GM13976 (cell line): ENCODE measurements at places on chromosomes 12 and 14.
A peak's percentile ranks its signal among the peaks of the same experiment; 100 is the strongest.

DNA sequence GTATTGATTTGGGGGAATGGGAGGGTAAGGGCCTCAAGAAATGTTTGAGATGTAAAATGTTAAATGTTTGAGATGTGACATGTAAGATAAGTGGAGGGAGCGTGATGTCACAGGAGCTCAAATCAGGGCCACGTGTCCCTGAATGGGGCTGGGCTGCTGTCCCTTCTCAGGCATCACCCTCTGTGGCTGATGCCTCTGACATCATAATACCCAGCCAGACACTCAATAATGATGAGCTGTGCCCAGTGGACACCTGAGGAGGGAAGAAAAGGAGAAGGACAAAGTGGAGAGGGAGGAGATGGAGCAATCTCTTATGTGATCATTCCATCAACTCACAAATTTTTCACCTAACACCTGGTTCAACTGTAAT is 120.8 kb downstream of the SAMD4A start:
- DNase-seq, result no peak

- DNase-seq, result no peak
These were observed 79.0 kb downstream of the FRMD6 start for GRCh38 chr14:51730684-51731083.

DNA sequence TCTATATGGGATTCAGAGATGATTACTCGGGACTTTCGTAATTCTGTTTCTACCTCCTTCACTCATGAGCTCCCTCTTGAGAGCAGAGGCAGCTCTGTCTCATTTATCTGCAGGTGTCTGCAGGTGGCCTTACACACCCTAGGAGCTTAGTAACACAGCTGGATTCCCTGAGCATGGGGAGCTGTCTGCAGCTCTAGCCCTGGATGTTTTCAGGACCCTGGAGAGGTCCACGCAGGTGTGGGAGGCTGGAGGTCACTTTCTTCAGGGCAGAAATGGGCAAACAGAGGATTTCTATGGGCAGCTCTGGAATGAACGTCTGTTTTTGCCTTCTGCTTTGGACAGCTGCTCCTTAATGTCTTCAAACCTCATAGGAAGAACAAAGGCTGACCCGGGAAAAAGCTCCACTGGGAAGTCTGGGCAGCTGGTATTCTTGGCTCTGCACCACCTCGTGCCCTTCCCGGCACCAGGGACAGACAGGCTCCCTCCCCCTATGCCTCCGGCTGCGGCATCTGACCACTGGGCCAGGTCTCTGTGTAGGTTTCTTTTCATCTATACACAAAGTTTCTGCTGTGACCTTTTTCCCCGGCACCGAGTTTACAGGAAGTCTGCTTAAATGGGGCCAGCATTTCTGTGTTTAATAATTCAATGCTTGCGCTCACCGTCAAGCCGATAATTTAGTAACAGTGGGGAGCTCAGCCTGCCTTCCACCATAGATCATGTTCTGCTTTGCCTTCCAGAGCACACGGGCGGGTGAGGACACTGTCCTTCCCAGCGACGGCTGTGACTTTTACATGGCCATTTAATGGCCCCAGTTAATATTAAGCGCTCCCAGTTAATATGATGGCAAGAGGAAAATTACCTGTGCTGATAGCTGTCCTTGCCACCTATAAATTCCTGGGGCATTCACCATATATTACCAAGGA is 320.2 kb upstream of the SFSWAP start:
- peak; percentile 63 for DNase-seq

- DNase-seq, result no peak
These were observed 8.3 kb downstream of the PROX2 start for GRCh38 chr14:74867673-74868072.

DNA sequence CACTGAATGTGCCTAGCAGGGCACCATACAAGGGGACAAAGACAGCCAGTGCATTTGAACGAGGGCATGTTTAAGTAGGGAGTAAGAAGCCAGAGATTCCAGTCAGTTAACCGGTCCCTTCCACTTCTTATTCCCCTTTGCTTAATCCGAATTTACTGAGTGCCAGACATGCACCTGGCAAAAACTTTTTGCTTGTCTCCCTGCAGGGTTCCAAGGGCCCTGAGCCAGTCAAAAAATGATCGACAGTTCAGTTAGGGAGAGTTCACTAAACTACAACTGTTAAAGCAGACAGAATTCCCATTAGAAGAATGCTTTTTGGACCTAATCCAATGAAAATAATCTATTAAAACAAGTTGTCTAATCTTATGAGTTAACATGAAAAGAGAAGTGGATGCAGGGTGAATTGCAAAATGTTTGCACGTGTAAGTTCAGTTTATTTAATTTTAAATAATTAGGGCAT is 193.8 kb downstream of the TMTC2 start:
- no peak for DNase-seq

- no peak for DNase-seq
These were observed 5.4 kb upstream of the SMARCD1 start for GRCh38 chr12:50079771-50080170.

- DNase-seq, result no peak
These were observed 26.0 kb downstream of the IGF1 start for GRCh38 chr12:102454330-102454729.

DNA sequence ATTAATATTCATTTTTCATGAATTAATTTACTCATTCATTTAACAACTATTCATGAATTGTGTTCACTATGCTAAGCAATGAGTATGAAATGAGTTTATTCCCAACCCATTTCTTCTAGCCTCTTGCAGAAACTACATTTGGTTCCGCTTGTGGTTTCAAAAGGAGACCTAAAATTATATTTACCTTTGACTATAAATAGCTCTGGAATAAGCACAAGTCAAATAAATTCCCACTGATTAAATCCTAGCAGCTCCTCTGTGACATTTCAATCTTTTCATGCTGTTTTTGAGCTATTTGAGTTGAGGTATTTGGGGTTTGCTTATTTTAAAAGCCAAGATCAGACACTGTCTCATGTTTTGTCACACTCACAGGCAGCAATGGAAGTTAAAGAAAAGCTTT is 46.9 kb downstream of the DUSP6 start:
- no peak for DNase-seq

GRCh38 chr12:99529966-99530365 is 117.6 kb upstream of the GARIN6 start:
- DNase-seq, result peak; percentile 31

- DNase-seq, result no peak
These were observed 49.4 kb downstream of the DGLUCY start for GRCh38 chr14:91163316-91163715.

DNA sequence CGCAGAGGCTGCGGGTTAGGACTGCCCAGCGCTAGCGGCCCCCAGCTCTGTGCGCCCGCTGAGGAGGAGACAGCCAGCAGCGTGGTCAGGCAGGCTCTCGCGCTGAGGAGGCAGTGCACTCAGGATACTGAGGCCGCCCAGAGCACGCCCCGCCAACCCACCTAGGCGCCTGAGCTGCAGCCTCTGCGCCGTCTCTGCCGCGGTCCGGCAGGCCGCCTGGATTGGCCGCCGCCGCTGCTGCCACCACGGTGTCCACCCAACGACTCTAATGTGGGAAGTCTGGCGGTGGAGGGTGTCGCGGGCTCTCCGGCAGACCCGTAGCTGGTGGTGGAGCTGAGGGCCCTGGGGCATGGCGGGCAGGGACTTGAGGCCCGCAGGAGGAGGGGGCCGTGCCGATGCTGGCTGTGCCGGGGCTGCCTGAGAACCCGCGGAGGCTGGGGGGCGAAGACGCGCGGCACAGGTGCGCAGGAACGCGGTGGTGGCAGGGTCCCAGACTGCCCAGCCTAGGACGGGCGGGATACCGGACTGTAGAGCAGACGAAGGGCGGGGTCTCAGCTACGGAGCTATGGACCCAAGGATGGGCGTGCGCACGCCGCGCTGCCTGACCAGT is 69.9 kb downstream of the ASCL4 start:
- DNase-seq, result peak; percentile 30

DNA sequence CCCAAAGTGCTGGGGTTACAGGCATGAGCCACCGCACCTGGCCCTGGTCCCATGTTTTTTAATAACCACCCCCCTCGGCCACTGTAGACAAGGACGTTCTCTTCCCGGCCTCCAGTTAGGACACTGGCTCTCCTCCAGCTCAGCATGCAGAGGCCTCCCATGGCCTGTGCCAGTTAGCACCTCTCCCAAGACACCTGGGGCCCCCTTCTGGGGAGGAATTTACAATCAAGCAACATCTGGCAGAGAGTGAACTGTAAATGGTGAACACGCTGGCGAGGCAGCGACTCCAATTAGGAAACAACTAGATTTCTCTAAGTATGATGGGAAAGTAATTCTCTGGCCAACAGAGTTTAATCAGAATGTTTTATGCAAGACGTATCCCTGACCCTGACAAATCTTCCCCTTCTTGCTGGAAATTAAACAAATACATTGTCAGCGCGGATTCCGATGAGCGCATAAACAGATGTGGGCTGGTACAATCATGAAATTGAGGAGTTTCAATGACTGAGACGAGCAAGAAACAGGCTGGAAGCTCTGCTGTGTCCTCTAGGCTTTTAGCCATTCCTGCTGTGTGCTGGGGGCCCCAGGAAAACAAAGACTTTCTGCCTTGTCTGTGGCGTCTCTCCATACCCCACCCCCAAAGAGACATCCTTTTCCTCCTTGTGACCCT is 61.7 kb upstream of the DLK1 start:
- no peak for DNase-seq

DNA sequence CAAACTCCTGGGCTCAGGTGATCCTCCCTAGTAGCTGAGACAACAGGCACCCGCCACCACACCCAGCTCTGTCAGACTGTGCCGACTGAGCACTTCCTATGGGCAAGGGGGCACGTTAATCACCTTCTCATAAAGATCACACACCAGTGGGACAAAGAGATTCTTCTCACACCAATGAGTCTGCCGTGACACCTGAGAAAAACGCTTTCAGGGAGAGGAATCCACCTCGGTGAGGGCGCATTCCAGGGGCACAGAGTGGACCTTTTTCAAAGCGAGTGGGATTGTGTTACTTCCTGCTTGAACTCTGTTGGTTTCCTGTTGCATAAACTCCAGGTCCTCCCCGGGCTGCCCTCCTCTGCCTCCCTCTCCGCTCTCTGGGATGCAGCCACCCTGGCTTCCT is 17.5 kb upstream of the SCARB1 start:
- no peak for DNase-seq

DNA sequence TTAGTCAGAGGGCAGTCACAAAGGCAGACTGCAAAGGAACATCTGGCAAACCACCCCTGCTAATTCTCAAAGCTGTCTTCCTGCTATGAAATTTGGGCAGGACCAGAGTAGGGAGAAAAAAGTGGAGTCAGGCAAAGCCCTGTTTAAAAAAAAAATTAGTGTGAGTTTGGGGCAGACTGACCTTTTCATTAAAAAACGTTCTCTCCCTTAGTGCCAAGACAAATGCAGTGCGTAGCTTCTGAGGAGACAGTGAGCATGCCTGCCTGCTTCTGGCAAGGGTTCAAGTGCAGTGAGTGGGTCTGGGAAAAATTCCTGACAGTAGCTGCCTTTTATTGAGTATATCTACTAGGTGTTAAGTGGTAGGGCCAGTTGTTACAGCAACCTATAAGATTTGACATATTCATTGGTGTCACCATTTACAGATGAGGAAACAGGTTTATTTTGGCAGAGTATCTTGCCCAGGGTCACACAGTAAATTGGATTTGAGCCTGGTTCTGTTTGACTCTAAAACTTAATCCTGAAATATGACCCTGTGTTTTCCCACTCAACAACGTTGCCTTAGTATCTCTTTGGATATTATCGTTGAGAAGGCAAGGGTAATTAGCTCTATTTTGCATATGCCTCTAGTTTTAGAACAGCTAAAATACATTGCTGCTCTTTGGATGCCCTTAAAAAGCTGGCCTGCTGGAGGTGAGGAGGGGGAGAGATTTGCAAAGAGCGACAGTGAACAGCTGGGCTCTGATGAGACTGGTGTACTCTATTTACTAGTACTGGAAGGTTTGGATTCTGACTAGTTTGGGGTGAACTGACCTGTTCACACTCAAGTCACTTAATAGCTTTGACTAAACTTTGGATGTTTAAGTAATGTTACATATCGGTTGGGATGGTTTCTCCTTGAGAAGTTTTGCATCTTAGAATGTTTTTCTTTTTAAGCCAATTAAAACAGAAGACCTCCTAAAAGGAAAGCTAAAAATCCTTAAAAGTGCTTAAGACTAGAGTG is 72.8 kb downstream of the PAPOLA start:
- no peak for DNase-seq

- DNase-seq, result no peak
These were observed 6.2 kb upstream of the GPX2 start for GRCh38 chr14:64948612-64949210.

GRCh38 chr14:95896498-95897135 is 20.0 kb downstream of the TUNAR start:
- DNase-seq, result no peak

DNA sequence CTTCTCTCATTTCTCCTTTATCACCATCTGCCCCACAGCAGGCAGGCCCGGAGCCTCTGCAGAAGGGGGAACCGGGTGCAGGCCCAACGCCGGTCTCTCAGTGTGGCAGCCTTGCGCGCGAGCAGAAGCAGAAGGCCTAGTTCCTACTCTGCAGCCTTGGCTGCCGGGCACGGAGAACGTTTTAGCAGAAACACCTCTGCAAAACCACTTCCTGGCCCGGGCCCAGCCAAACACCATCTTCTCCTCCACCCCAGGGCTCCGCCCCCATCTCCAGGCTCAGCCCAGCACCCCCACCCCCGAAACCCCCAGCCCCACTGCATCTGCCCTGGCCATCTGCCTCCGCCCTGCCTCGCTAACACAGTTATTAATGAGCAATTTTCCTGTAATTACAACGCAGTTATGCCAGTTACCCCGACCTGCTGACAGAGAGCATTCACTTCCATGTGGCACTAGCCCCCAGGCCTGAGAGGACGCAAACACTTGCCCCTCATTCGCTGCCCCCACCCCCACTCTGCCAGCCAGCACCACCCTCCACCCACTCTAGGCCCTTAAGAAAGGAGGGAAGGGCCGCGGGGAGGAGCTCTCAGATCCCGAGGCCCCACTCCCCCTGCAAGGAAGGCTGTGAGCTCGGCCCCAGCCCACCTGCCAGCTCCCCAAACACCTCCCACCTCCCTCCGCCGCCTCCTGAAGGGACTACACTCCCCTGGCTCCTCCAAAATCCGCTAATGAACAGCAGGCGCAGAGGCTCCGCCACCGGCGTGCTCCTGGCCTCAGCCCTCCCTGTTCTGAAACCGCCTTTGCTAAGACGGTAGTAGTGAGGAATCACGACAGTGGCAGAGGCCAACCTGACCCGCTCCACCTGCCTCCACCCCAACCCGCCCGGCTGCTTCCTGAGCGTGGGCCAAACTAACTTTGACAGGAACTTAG is 44.7 kb upstream of the FBRSL1 start:
- peak; percentile 83 for DNase-seq

- DNase-seq, result no peak
These were observed 417.7 kb downstream of the ATP23 start for GRCh38 chr12:58359084-58359483.

GRCh38 chr12:5690240-5690639 is 254.8 kb downstream of the ANO2 start:
- DNase-seq, result no peak
